ENCODE measurements at places on chromosomes 4 and X.

DNA sequence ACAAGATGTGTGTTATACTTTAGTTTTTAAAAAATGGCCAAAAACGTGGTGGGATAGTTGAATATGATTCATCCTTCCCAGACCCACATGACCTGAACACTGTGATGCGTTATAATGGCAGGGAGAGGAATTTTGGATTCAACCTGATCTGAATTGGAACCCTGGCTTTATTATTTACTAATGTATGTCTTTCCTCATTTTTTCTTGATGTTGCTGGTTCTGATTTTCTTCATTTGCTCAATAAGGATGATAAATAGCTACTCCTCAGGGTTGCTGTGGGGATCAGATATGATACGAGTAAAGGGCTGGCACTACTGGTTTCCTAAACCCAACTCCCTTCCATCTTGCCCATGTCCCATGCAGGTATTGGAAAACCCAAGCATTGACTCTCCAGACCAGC lies 24.2 kb upstream of the ACSL1 start:
- DNase-seq: no peak

DNA sequence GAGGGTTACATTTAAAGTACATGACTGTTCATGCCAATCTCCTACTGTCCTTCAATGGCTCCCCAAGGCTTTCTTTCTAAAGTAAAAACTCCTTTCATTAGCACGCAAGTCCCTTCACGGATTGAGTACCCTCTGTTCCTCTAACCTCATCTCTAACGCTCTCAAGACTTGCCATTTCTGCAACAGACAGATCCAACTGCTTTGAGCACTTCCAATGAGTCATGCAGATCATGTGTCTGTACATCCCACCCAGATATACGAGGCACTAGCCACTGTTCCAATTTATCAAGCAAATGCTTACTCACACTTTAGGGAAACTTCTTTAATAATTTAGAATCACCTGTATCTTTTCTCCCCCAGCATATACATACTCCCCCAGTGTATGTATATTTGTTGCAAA lies 332.5 kb upstream of the ZFP42 start:
- DNase-seq: no peak

GRCh38 chrX:2521092-2521926 lies 20.5 kb upstream of the DHRSX start:
- no peak for DNase-seq

DNA sequence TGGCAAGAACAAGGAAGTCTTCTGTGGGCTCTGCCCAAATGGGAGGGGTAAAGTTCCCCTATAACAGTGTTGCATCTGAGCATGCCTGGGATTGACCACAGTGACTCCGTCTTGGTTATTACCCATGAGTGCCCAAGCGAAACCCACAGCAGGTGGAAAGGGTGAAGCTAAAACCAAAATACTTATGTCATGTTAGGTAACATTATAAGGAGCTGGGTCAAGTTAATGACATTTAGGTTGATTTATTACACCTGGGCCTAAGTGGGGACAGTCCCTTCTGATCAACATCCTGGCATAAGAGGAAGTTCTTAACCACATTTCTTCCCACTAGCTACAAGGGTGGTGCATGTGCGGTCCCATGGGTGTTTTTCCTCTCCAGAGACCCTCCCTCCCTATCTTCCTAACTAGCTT lies 1.3 kb upstream of the ZNF732 start:
- DNase-seq: no peak

GRCh38 chr4:83558059-83558653 lies 22.2 kb downstream of the GPAT3 start:
- DNase-seq: no peak

Data from HS-27A (cell line).